CD4-positive, alpha-beta T cell treated with Interferon alpha-2 for 1 hour (primary cell): ENCODE measurements at places on chromosomes 12 and 14.

- no peak for DNase-seq
Observed at GRCh38 chr12:117980616-117981015, 11.8 kb upstream of the KSR2 start.

GRCh38 chr14:60509438-60510253, 700 bp downstream of the SIX6 start:
- no peak for DNase-seq

DNA sequence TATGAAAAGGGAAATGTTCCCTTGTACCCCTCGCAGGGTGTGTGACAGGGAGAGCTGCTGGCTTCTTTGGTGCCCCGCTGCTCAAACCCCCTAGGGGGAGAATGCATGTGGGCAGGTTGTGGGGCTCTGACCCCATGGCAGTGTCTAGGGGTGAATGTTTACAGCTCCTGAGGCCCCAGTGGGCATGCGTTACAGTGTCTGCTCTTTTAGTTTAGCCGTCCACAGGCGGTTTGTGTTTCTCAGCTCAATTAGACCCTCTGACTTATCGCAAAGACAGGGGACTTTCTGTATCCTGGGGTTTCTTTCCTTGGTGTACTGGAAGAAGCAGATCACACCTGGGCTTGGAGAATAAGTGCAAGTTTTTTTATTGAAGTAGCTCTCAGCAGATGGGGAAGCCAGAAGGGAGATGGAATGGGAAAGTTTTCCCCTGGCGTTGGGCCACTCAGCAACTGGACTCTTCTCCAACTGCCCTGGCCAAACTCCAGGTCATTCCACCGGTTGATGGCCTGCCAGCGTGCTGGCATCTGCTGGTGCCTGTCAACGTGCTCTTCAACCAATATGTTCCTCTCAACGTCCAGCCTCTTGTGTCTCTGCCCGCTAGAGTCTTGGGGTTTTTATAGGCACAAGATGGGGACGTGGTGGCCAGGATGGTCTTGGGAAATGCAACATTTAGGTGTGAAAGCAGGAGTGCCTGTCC, 720.9 kb downstream of the FSCB start:
- DNase-seq, result no peak

GRCh38 chr14:103448097-103448496, 62.9 kb downstream of the MARK3 start:
- no peak for DNase-seq

DNA sequence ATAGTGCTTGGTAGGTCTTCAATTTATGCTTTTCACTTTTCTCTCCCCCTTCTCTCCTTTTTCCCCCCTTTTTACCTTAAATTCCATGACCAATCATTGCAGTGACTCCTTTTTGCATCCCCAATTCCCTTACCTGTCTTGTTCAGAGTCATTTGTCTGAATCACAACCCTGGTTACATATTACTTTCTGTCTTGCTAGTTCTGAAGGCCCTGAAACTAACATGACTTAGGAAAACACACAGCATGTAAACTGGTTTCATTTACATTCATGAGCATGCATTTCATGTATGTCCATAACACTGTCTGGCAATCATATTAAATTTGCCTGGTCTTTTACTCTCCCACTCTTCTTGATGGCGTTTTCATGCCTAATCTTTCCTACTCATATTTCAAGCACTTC, 20.3 kb upstream of the FOXG1 start:
- DNase-seq, result no peak

DNA sequence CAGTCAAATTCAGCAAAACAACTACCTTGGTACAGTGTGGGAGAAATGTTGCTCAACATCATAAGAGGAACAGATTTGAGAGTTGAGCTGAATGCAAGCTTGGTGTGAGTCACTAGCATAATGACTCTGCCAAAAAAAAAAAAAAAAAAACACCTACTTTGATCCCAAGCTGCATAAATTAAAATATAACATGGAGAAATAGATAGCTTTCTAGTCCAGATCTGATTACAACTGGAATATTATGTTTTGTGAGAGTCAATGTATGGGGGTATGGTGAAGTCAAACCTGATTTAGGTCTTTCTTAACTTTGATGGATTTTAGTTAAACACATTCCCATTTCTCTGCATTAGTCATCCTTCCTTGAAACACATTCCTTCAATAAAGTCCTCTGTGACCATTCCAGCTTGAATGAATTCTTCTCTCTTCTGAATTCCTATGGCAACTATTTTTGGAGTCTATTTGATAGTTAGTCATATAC, 188.1 kb downstream of the SLC5A8 start:
- no peak for DNase-seq

- DNase-seq, result no peak
Observed at GRCh38 chr12:24393071-24393470, 443.6 kb upstream of the SOX5 start.

GRCh38 chr12:109606320-109607028, 32.9 kb downstream of the MVK start:
- DNase-seq, result no peak

GRCh38 chr12:108753976-108754375, 22.7 kb upstream of the CORO1C start:
- no peak for DNase-seq

DNA sequence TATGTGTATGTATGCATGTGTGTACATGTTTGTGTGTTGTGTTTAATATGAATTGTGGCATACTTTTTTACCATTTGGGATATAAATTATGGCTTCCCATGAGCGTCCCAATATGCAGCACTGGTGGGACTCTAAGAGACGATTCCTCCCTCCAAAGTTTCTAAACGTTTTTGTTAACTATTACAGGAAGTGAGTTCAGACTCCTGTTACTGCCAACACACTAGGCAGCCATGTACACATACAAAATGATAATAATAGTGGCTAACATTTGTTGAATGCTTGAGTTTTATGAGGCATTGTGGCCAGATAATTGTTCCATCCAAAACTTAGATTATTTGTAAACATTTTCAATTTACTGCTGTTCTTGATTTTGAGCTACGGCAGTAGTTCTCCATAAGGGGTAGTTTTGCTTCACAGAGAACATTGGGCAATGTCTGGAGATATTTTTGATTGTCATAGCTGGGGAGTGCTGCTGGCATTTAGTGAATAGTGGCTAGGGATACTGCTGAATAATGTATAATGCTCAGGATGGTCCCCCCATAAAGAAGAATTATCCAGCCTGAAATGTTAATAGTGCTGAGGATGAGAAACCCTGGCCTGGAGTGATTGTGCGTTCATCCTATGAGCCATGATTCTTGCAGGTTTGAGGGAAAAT, 45.1 kb downstream of the ARID2 start:
- no peak for DNase-seq

GRCh38 chr14:88798156-88798555, 5.4 kb upstream of the EML5 start:
- DNase-seq, result no peak

GRCh38 chr12:118377021-118377883, 897 bp downstream of the SUDS3 start:
- peak; percentile 26 for DNase-seq

GRCh38 chr14:66606826-66607225, 98.9 kb downstream of the GPHN start:
- no peak for DNase-seq

- no peak for DNase-seq
Observed at GRCh38 chr14:101233021-101233366, 328.3 kb upstream of the DIO3 start.

DNA sequence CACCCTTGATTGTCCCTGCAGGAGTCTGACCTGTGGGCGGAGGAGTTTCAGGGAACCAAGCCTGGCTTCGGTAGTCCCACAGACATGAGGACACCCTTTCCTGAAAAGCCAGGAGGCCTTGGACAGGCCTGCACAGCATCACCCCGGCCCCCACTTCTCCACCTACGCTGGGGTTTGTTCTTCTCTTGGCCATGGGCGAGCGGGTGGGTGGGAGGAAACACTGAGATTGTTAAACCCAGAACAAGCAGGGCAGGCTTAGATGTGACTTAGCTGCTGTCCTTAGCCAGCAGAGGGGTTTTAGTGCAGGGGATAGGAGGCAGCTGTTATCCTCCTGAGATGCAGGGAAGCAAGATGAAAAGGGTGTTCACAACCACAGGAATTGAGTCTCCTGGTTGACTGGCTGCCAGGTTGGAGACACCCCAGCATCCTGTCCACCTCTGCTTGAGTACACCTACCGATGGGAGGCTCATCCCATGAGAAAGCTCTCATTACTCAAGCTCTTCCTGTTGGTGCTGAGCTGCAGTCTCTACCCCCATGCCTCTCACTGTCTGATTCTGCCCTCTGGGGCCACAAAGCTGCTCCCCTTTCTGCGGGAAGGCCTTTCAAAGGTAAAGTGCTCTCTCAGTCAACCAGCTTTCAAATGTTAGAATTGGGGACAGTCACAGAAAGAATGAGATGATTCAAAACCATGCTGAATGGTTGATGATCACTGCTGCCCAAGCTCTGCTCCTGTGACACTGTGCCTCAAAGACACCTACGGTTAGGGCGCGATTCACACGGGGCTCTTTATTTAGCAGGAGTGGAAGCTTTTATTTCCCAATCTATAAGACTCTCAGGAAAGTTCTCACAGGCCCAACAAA, 86.3 kb downstream of the IRF2BPL start:
- no peak for DNase-seq

DNA sequence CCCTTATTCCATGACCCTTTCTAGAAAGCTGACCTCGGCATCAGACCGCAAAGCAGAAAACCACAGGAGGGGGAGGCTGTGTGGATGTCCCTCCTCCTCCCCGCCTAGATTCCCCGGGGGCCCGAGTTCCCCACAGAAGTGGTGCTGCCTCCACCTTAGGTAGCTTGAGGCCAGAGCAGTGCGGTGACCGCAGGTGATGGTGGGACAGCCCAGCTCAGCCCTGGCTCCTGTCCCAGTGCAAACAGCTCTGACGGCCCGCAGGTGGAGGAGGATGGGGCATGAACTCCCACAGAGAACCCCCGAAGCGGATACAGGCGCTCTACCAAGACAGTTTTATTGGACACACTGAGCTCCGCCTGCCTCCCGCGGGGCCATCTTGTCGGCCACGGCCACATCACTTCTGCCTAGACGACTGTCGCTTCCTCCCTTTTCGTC, 19.5 kb downstream of the ARL6IP4 start:
- DNase-seq, result no peak
